ENCODE measurements at places on chromosomes 7 and 10. TPM values are rescaled to one million over a fixed set of nuclear protein-coding genes. Genes with fewer than 3 reads are reported as not detected.

DNA sequence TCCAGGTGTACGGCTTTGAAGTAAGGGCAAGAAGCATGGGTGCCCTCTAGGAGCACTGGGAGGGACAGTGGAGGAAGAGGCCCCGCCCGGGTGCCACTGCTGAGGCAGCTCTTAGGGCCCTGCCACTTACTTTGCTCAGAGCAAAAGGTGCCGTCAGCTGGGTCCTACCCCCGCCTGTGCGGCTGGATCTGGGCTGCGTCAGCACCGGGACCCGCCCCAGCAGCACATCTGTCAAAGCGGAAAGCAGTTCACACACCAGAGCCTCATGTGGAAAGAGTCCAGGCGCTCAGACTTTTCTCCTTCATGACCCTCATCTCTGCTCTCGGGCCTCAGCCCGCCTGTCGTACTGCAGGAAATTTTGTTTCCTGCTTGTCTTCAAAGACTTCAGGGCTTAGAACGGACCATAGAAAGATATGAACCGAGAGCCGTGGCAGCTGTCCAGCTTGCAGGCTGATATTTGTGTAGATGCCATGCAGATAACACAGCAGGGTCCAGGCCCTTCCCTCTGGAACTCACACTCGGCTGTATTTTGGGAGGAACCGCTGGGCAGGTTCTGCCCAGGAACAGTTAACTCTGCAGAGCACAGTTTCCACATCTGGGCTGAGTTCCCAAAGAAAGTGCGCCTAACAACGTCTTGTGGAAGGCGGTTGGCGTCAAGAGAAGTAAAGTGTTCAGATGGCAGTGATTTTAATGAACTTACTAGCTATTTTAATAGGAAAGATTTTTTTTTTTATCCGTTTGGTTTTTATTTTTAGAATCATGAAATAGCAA, 44.3 kb upstream of the PRKAR1B start:
- DNase-seq, result peak; percentile 60

DNA sequence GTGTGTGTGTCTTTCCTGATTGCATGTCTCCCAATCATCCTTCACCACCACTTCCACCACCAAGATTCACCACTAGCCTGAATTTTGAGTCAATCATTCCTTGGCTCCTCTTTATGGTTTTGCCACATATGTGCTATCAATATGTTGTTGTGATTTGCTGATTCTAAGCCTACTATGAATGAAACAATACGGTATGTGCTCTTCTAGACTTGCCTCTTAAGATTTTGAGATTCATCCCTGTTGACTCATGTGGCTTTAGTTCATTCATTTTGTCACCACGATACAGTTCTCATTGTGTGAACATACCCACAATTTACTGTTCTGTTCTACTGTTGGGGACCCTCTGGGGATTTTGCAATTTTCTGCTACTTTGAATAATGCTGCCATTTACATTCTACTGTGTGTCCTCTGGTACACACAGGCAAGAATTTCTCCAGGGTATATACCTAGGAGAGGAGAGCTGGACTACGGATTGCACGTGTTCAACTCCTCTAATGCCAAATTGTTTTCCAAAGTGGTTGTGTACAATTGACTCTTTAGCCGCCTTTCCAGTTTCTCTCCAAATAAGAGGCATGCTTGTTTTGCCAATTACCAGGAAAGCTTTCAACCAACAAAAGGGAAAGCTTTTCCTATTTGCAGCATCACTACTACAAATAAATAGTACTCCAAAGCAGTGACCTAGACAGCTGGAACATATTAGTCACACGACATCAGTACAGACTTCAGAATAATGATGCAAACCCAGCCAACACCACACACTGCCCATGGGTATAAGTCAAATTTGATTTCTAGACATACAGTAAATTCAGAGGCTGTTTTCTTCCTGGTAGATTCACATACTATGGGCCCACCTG, 30.0 kb downstream of the SGMS1 start:
- peak; percentile 89 for DNase-seq

DNA sequence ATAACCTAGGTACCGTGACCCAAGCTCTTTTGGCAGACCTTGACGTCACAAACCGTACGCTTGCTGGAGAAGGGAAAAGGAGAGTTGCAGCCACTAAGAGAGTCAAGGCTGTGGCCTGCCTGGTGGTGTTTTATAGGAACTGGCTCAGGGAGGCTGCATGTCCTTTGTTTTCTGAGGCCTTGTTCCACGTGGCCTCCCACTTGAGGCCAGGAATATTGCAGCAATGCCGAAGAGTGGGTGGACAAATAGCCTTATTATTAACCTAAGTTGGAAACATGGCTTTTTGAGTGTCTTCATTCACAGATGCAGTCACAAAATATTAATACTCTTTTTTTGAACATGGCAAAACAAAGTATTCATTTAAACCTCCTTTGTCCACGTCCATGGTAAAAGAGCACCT, 178.0 kb downstream of the CELF2 start:
- no peak for DNase-seq

GRCh38 chr10:43644252-43644651, 4.4 kb downstream of the ZNF32 start:
- peak; percentile 19 for DNase-seq

- DNase-seq, result peak; percentile 83
Observed at GRCh38 chr7:27196287-27196767, 3.6 kb downstream of the HOXA13 start.

DNA sequence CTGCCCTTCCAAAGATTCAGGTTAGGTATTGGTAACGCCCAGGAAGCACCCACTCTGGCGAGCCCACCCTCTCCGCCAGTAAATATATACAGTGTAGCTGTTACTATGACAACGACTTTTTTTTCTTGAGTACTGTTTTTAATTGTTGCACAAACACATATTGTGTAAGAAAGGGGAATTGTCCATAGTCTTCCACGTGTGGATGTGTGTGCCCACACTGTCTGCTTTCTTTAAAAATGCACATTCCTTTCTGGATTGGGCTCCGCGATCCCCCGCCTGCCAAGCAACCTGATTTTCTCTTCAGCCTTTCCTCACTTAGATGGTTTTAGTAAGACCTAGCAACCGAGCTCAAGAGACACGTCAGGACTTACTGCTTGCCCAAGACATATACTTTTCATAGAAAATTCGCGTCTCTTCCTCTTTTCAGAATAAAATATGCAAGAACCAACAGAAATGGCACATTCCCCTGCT, 247.8 kb downstream of the EBF3 start:
- no peak for DNase-seq

DNA sequence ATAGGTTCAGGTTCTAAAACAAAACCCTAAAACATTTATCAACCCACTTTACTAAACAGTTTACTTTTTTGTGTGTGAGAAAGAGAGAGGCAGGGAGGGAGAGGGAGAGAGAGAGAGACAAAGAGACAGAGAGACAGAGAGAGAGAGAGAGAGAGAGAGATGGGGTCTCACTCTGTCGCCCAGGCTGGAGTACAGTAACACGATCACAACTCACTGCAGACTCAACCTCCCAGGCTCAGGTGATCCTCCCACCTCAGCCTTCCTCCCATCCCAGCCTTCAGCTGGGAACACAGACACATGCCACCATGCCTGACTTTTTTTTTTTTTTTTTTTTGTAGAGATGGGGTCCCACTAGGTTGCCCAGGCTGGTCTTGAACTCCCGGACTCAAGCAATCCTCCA, 52.9 kb downstream of the PARD3 start:
- no peak for DNase-seq

GRCh38 chr7:149870274-149870673, 3.5 kb upstream of the ATP6V0E2 start:
- no peak for DNase-seq

DNA sequence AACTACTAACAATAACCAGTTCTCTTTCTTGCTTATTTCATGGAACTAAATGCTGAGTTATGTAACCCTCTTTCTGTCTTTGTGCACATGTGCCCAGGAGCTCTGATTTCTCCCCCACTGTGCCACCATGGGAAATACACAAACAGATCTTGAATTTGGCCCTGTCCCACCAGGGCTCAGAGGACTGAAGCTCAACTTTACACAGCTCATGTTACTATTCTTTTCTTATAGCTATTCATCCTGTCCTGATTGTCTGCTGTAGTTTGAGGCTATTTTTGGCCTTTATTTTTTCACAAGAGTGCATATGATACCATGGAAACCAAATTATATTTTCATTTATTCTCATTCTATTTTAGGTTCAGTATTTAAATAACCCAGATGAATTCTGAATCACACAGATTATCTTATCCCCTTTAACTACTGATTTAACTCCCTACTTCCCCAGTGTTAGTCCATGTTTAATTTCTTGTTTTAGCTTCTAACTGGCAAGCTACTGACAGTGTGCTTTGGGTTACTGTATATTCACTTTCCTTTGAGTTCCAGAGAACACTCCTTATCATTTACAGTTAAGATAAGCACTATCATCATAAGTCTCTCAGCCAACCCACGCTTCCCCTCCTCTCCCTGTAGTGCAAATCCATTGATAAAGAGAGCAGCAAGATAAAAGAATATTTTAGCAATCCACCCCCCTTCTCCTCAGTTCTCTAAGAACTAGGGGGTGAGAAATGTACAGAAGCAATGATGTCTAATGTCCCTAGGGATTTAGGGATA, 71.8 kb upstream of the GSDME start:
- DNase-seq, result peak; percentile 69

- no peak for DNase-seq
Observed at GRCh38 chr7:137956183-137956582, 45.7 kb downstream of the CREB3L2 start.

- no peak for DNase-seq
Observed at GRCh38 chr10:2917926-2918325, 149.4 kb upstream of the PFKP start.

- DNase-seq, result peak; percentile 90
Observed at GRCh38 chr10:93806903-93807302, 49.2 kb downstream of the LGI1 start.

DNA sequence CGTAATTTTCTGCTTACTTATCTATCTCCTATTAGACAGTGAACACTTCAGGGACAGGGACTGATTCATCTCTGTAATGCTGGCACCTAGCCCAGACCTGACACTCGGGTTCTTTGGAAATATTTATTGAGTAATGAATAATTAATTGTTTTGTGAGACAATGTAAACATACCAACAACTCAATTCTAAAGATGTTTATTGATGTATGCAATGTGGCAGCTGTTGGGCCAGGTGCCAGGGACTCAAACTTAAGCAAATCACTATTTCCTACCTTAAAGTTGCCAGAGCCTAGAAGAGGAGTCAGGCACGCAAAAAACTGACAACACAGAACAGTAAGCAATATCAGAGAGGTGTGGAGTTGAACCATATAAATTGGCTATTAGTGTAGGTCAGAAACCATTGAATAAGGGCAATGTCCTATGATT, 63.6 kb upstream of the BMPER start:
- DNase-seq, result no peak

GRCh38 chr7:130721486-130722277, 12.3 kb downstream of the KLF14 start:
- peak; percentile 76 for DNase-seq

DNA sequence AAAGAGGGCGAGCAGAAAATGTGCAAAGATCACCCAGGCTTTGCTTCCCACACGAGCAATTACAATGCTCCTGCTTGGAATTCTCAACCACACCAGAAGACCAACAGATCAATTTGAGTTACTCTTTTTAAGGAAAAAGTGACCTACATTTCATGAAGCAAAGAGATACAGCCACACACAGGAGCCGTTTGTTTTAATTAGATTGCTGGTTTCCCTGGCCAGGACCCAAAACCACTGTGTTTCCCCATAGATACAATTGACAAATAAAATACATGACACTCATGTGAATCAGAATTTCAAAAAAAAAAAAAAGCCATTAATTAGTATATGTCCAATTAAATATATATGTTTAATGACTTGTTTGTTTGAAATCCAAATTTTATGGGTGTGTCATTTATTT, 458.3 kb downstream of the PLXDC2 start:
- DNase-seq, result no peak

GRCh38 chr7:4745971-4746919, 29.2 kb upstream of the AP5Z1 start:
- DNase-seq, result peak; percentile 80

- peak; percentile 83 for DNase-seq
Observed at GRCh38 chr7:116561697-116562483, 37.1 kb downstream of the CAV1 start.

DNA sequence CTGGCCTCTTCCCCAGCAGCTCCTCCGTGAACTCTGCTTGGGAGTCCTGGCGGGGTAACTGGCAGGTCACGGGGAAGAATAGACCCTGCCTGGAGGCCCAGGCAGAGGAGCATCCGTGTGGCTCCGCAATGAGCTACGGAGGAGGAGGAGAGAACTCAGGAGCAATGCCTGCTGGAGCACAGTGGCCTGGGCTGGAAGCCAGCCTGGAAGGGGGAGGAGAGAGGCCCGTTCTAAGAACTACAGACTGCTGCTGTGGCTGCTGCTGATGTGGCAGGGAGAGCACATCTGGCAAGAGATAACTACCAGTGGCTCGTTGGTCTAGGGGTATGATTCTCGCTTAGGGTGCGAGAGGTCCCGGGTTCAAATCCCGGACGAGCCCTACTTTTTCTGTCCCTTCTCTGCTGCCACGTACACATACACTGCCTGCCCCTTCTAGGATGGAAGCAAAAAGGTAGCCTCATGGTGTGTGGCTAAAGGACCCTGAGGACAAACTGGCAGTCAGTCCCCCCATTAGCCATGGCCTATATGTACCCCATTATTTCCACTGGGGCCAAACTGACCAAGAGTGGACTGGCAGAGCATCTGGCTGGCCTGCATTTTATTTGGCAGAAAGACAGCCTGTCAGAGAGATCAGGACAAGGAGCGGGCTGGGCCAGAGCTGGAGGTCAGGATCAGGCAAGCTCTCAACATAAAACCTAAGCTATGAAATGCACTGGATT, 7.7 kb upstream of the OPN1SW start:
- DNase-seq, result peak; percentile 93

GRCh38 chr7:74506325-74506724, 52.6 kb downstream of the GTF2IRD1 start:
- DNase-seq, result no peak

DNA sequence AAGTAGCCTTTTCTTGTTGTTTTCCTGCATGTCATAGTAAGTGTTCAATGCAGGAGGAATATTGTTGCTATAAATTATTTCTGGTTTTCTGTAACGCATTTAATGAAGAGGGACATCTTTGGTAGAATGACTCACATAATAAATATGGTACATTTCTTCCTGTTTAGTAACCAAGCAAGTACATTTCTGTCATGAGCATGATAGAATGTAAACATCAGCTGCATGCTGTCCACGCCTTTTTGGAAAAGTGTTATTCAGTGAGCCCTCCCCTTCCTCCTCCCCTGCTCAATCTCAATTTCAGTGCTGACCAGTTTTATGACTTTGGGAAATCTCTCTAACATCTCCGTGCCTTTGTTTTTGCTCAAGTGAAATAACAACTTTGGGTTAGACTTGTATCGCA, 664.0 kb downstream of the XPNPEP1 start:
- DNase-seq, result no peak

- DNase-seq, result no peak
Observed at GRCh38 chr10:133214468-133215410, 15.3 kb upstream of the UTF1 start.

The ATG9B gene
- 0.98 TPM for total RNA-seq

The PVRIG gene
- total RNA-seq, result not detected

The GRK5 gene
- 20.5 TPM for total RNA-seq

The HGF gene
- 194 TPM for total RNA-seq
